ENCODE measurements at places on chromosomes 2 and 18. TPM values are rescaled to one million over a fixed set of nuclear protein-coding genes. Genes with fewer than 3 reads are reported as not detected.
A peak's percentile ranks its signal among the peaks of the same experiment; 100 is the strongest.

SLC39A10 gene
- 36.1 TPM for total RNA-seq

GRCh38 chr2:219297766-219298456, 11.3 kb downstream of the PTPRN start:
- no peak for DNase-seq

DNA sequence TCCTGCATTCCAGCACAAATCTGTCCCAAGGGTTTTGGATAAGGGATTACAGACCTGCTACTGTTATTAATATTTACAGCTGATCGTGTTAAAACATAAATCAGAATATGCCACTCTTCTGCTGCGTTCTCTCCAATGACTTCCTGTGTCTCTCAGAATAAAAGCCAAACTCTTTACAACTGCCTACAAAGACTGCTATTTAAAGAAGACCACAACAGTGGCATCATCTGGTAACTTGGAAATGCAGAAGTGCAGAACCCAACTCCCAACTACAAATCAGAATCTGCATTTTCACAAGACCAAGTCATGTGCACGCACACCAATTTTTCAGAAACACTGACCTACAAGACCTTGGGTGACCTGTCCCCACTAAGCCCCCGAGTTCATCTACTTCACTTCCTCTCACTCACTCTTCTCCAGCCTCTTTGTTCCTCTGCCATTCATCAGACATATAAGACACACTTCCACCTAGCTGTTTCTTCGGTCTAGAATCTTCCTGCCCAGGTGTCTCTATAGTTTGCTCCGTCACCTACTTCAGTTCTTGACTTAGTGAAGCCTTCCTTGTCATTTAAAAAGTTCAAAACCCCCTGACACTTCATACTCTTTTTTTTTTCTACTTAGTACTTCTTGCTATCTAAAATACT, 36.0 kb downstream of the CHN1 start:
- DNase-seq, result no peak

GRCh38 chr2:9914384-9915065, 37.0 kb upstream of the GRHL1 start:
- peak; percentile 83 for DNase-seq

DNA sequence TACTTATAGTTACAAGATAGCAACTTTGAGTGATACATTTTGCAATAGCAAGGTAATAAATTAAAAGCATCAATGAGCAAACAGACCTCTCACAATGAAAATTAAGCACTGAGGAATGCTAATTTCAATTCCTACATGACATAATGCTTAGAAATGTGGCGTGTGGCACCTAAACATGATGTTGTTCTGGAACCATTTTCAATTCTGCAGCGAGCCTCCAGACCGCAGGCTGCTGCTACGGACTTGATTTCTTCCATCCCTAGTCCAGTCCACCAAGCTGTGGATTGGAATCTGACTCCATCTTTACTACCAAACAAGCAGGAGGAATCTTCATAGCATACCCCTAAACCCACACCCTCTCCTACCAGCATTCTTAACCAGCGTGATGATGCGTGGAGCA, 58.7 kb upstream of the ZNF397 start:
- no peak for DNase-seq

GRCh38 chr18:24321071-24321470, 76.6 kb downstream of the OSBPL1A start:
- no peak for DNase-seq

DNA sequence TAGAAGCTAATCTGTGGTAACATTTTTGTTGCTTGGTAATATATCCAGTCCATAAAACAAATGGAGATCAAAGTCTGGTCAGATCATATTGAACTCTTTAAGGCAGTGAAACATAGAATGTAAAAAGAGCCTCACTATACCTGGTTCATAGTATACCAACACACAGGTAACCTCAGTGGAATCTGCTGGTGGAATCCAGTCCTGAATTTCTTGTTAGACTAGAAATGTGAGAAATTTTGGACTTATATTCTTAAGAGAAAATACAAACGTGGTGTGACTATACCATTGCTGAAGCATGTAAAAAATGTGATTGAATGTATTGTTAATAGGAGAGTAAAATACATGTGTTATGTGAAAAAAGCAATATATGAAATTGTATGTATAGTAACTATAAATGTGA, 46.1 kb upstream of the GRHL1 start:
- no peak for DNase-seq

GRCh38 chr2:26648516-26648915, 7.3 kb upstream of the CIB4 start:
- no peak for DNase-seq
